ENCODE measurements at places on chromosomes 6 and 20.

- peak; percentile 86 for DNase-seq
Observed at GRCh38 chr6:148177589-148178233, 164.9 kb upstream of the SASH1 start.

GRCh38 chr6:166335378-166336302 is 6.7 kb downstream of the SFT2D1 start:
- no peak for DNase-seq

DNA sequence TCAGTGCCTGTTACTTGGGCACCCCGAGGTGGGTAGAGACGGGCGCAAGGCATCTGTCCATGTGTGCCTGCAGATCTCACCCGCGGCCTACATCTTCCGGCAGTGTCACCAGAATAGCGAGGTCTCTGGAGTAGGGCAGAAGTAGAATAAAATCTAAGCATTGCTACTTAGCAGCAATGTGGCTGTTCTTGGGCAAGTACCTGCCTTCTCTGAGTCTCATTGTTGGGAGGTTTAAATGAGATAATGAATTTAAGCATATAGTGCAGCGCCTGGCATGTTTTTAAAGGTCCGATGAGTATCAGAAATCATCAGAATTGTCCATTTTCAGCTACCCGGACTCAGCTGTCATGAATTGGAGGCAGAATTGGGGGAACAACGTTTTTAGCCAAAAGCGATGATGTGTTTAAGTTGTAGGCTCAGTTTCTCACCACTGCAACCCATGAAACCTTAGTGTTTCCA is 800 bp downstream of the ABCC10 start:
- DNase-seq, result no peak

DNA sequence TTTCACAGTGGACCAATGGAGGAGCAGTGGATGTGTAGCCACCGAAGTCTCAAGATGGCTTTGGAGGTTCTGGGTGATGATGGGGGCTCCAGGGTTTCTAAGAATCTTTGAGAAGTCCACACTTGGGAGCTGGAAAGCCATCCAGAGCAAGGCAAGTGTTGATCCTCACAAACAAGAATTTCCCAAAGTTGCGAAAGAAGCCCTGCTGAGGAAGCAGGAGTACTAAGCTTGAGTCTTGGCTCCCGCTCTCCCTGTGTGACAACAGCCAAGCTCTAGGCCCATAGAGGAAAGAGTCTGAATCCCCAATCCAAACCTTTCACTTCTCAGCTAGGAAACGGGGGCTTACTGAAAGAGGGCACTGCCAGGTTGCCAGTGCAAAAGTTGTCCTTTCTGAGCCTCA is 106.0 kb downstream of the EDN3 start:
- no peak for DNase-seq

DNA sequence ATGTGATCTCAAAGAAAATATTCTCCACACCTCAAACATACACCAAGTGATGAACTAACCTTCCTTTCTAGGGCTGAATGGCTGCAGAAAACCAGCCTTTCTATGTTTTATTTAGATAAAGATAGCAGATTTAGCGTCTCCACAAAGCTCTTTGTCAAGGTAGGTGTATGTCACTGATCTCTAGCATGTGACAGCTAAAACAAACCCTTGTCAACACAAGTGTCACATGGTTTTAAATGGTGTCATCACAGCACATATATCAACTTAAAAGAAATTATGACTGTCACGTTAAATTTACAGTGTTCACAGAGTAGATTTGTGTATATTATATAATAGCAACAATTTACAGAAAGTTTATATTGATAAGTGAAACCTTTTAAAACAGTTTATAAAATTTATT is 58.3 kb downstream of the TENT5A start:
- no peak for DNase-seq

Data from osteocyte (in vitro differentiated cells).